ENCODE measurements at places on chromosomes 3 and 15.

DNA sequence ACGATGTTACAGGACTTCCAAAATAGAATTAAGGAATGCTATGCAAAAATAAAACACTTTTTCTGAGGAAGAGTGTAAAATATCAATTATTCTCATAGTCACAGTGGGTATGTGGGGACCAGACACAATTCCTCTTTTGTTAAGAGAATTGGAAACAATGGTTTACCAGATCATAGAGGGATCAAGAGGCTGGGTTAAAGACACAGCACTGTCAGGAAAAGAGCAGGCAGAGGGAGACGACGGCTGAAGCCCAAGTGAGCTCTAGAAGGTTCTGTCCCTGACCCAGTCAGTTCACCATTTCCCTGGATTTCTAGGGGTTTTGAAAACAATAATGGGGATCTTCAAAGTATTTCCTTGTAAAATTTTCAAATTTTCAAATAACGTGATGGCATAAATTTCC is 54.0 kb upstream of the POLR2M start:
- no peak for DNase-seq

GRCh38 chr3:133588784-133589465 is 15.4 kb downstream of the CDV3 start:
- DNase-seq, result no peak

- no peak for DNase-seq
These were observed 11.7 kb upstream of the ARL14 start for GRCh38 chr3:160665231-160665630.

DNA sequence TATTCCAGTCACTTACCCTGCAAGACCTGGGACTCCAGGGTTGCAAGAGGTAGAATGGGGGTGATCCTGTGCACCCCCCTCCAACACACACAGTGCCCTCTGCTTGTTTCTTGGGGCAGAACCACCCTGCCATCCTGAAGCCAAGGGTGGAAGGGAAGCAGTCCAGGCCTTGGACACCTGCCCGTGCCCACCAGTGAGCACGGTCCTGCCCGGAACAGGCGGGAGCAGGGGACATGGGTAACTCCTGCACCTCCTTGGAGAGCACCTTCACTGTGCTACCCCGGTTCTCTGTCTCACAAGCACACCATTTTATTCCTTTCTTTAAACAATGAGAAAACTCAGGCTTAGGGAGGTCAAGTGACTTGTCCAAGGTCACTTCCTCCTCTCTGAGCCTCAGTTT is 57.0 kb downstream of the SLC6A6 start:
- DNase-seq, result no peak

DNA sequence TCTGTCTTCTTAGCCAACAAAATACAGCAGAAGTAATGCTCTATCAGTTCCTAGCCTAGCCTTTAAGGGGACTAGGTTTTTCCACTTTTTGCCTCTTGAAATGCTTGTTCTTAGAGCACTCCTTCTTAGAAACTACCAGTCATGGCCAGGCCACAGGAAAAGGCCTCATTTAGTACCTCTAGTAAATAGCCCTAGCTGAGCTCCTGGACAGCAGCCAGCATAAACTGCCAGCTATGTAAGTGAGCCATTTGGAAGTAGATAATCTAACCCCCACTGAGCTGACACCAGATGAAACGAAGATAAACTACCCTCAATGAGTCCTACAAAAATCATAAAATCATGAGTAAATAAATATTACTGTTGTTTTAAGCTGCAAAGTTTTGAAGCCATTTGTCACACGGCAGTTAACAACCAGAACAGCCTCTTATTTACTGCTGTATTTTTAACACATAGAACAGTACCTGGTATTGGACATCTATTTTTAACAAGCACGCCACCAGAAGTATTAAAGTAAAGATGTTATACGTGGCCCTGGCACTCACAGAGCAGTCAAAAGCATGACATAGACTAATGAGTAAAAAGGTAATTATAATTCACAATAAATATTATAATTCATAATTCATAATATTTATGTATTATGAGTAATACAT is 12.0 kb downstream of the TBC1D5 start:
- DNase-seq, result no peak

DNA sequence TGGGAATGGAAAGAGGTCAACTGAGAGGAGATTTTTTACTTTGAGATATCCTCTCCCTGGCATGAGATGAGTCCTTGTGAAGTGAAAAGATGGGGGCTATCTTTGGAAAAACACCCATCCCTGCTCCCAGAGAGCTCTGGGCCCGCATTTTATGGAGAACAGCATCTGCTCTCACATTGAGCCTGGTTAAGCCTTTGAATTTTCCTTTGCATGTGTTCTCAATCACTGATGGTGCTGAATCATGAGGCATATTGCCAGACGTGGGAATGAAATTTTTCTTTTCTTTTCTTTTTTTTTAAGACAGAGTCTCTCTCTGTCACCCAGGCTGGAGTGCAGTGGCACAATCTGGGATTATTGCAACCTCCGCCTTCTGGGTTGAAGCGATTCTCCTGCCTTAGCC is 24.4 kb downstream of the TMEM45A start:
- no peak for DNase-seq

- DNase-seq, result no peak
These were observed 23.0 kb upstream of the MUC20 start for GRCh38 chr3:195697582-195698324.

All from memory B cell (primary cell).